NCI-H1105 (cell line): ENCODE measurements at places on chromosomes 16 and 17.

DNA sequence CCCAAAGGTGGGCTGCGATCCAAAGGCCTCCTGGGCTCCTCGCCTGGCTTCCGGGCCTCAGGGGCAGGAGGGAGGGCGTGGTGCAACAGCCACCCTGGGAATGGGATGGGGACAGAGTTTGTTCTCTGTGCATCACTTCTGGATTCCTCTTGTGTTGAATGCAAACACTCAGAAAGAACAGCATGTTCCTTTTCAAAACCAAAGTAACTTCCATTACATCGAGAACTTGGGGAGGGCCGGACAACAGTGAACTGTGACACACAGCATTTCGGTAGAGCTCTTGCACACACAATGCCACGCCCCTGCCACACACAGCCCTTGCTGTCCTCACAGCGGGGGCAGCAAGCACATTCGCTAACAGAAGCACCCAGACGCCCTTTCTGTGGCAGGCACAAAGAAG is 36.1 kb upstream of the FASN start:
- DNase-seq: peak; percentile 39

DNA sequence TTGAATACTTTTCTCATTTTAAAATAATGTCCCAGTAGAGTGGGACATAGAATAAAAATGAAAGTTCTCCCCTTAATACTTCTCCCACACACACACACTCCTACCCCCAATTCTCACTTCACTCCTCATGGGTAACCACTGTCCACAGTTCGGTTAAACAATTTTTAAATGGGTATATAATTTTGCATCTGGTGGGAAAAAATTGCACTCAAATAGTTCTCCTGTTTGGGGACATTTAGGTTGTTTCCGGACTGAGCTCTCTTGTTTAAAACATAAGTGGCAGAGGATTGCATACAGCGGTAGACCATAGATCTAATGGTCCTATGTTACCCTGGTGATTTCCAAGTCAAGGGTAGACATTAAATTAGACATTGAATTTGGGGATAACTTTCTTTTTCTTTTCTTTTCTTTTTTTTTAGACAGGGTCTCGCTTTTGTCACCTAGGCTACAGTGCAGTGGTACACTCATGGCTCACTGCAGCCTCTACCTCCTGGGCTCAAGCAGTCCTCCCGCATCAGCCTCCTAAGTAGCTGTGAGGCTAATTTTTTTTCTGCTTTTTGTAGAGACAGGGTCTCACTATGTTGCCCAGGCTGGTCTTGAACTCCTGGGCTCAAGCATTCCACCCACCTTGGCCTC is 138.3 kb downstream of the SOCS1 start:
- no peak for DNase-seq

GRCh38 chr17:81406117-81406953 is 11.1 kb downstream of the BAHCC1 start:
- DNase-seq: no peak

DNA sequence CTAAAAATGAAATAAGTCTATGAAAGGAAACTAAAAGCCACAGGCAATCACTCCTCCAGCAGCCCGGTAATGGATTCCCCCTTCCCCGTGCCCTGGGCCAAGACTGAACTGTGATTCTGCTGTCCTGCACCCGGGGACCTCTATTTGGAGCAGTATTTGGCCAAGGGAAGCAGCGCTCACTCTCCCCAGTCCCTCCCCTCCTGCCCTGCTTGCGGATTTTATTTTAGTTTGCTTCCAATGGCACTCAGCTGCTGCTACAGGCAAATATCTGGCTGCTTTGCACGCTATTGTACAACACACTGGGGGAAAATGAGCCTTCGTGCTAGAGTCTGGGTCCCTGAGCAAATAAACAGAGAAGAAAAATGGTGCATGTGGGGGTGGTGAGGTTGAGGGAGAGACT is 975.7 kb upstream of the RBFOX1 start:
- no peak for DNase-seq

DNA sequence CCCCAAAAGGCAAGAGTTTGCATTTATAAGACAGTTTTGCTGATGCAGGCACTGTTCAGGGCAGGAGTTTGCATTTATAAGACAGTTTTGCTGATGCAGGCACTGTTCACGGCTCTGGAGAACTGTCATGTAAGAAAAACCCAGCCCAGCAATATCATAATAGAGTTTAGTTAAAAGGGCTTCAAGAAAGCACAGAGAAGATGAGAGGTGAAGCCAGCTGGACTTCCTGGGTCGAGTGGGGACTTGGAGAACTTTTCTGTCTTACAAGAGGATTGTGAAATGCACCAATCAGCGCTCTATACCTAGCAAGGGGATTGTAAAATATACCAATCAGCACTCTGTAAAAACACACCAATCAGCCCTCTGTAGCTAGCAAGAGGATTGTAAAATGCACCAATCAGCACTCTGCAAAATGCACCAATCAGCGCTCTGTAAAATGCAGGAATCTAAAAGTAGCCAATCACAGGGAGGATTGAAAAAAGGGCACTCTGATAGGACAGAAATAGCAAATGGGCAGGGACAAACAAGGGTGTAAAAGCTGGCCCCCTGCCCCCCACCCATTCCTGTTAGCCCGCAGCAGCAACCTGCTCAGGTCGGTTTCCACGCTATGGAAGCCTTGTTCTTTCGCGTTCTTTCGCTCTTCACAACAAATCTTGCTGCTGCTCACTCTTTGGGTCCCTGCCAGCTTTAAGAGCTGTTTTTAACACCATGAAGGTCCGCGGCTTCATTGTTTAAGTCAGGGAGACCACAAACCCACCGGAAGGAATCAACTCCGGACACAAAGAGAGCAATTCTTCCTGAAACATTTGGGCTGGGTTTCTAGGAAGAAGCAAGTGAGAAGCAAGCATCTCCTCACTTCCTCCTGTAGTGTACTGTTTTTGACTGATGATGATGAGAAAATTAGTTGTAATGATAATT is 1.8 kb upstream of the CBX1 start:
- no peak for DNase-seq

GRCh38 chr17:7707858-7708750 is 3.1 kb downstream of the EFNB3 start:
- no peak for DNase-seq
